Keratinocyte (primary cell): ENCODE measurements at places on chromosomes 5 and 9.

- DNase-seq, result no peak
Measured at GRCh38 chr9:125999504-125999881, 252.3 kb downstream of the PBX3 start.

GRCh38 chr9:76101075-76101474 is 210.6 kb downstream of the PCSK5 start:
- DNase-seq, result no peak

GRCh38 chr5:67291671-67292070 is 95.1 kb upstream of the CD180 start:
- DNase-seq, result no peak

- no peak for DNase-seq
Measured at GRCh38 chr9:133995012-133995896, 3.1 kb upstream of the VAV2 start.

GRCh38 chr9:76618762-76619161 is 145.5 kb upstream of the PCA3 start:
- DNase-seq, result no peak

- DNase-seq, result no peak
Measured at GRCh38 chr5:156835905-156836304, 14.2 kb upstream of the PPP1R2B start.

GRCh38 chr5:97888439-97888838 is 705.4 kb upstream of the RIOK2 start:
- no peak for DNase-seq

- no peak for DNase-seq
Measured at GRCh38 chr5:144307736-144308135, 137.1 kb downstream of the KCTD16 start.

- no peak for DNase-seq
Measured at GRCh38 chr5:172160506-172160905, 27.5 kb downstream of the STK10 start.

DNA sequence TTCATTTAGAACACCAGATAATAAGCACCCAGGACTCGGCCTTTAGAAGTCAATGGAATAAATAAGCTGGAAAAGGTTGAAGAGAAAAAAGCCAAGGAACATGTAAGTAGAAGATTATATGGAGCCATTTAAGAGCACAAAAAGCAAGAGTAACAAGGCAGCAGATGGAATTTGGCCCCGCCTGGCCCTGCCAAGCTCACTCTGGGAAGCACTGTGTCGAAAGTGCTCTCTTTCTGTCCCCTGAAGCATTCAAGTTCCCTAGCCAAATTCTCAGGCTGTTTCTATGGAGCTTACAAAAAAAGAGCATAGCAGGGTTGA is 73.0 kb upstream of the GPR151 start:
- no peak for DNase-seq

GRCh38 chr9:68983008-68983411 is 30.9 kb downstream of the PRKACG start:
- no peak for DNase-seq

- no peak for DNase-seq
Measured at GRCh38 chr9:89958086-89958485, 353.3 kb downstream of the GADD45G start.

DNA sequence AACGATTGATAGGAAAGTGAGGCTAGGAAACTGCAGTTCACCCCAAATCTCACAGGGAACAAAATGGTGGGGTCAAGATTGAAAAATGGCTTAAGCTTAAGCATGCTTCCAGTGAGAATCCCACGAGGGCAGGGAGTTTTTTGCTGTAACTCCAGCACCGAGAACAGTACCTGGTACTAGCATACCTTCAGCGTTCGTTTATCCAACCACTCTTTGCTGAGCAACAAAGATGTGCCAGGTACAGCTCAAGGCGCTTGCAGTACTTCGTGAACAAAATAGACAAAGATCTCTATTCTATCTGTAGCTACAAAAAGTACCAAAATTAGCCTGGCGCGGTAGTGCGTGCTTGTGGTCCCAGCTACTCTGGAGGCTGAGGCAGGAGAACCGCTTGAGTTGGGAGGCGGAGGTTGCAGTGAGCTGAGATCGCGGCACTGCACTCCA is 778 bp upstream of the PPP6C start:
- DNase-seq, result no peak
